Stimulated activated CD8-positive, alpha-beta memory T cell treated with anti-CD3 and anti-CD28 coated beads, Interleukin-4, amount 100 ng/mL, for 24 hours (primary cell): ENCODE measurements at places on chromosomes 2 and 18.

DNA sequence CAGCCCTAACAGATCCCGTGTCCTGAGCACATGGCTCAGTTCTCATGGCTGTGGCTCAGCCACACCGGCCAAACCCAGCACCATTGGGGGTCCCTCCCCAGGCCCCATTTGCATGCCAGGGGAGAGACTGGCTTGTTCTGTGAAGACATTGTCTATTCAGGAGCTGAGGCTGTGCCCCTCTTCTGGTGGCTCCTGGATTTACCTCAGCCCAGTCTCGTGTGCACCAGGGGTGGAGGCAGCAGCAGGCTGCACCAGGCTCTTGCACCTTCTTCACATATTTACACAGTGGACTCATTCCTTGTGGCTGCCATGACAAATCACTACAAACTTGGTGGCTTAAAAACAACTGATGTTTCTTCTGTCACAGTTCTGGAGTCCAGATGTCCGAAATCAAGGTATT lies 92.4 kb upstream of the ITGA6 start:
- DNase-seq: no peak

DNA sequence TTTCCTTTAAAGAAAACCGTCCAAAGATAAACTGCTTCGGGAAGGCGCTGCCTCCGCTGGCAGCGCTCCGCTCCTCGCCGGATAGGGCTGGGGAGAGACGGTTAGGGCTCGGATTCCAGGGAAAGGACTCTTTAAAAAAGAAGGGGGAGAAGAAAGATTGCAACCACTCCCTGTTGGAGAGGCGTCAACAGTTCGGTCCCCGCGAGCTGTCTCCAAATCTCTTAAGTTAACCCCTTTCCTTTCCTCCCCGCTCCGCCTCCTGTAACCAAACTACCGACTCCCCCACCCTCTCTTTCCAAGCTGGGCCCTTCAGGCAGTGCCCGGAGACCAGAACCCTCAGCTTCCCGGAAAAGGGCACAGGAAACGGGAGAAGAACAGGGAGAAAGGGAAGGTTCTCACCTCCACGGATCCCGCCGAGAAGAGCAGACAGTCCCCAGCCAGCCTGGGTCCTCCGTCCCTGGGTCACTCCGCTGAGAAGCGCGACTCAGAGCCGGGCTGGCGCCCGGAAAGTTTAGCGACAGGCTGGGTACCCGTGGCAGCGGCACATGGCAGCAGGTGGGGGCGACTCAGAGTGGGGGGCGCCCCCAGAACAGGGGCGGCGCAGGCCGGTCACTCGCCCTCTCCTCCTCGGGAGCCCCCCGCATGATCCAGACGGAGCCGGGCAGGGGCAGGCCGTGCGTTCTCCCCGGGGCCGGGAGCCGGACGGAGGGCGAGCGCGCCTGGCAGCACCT lies 675 bp downstream of the FZD5 start:
- DNase-seq: no peak

GRCh38 chr2:147061269-147061668 lies 783.6 kb upstream of the ACVR2A start:
- DNase-seq: no peak

DNA sequence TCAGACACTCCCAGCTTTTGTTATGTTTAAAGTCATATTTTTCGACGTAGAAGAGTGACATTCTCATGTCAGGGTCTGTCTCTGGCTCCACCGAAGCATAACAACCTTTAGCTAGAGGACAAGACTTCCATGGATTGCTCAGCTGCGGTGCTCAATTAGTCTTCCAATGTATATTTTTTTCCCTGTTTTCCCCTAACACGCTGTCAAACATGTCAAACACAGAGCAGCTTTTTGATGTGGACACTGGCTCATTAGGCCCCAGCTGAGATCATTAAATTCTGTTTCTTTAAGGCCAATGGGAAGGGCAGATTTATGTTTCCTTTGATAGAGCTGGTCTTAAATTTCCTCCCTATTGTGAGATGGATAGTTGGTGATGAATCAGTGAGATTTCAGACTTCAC lies 525.4 kb downstream of the PIK3C3 start:
- no peak for DNase-seq
